NCI-H2081 treated with DMSO at 0.1 percent for 48 hours (cell line): ENCODE measurements at places on chromosomes 2 and 18.

GRCh38 chr2:240919161-240919781 lies 13.1 kb downstream of the CROCC2 start:
- DNase-seq, result no peak

DNA sequence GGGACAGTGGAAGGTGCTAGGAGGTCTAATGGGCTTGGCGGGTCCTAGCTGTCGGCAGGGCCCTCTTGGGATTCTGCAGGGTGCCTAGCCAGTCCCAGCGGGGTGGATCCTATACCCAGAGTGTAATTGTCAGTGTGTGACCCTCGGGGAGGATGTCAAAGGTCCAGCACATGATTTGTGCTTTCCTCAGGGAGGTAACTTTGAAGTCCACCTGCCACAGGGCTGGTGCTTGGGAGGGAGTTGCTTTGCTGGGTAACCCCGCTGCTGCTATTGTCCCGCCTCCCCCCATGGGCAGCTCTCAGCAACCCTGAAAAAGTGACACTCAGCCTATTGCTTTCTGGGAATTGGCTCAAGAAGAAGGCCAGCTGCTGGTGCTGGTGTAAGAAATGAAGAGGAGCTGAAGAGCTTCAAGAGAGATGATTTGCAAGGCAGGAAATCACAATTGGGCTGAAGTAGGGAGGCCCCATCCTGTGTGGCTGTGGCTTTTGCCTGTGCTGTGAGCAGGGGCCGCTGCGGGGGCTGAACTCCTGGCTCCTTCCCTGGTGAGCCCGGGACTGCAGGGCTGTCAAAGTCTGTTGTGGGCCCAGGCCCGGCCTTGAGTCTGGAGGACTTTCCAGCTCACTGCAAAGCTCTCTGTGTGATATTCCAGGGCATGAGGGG lies 36.4 kb downstream of the EMILIN2 start:
- no peak for DNase-seq

- DNase-seq, result no peak
These were observed 72.5 kb downstream of the GALR1 start for GRCh38 chr18:77321823-77322805.

DNA sequence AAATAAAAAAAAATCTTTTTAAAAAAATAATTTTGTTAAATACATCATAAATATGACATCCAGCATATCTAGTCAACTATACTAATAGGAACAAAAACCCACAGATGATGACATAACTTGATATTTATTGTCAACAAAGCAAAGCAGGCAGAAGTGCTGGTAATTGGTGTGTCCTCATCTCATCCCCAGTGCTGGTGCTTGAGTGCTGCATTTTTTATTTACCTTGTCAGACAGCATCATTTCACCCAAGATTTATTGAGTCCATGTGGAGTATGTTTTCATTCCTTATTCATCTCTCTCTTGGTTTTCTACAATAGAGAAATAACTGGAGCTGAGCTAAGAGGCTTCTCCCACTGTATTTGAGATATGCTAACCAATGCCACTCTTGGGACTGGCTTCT lies 191.6 kb upstream of the SLC14A2 start:
- peak; percentile 18 for DNase-seq

GRCh38 chr2:98027538-98027937 lies 31.8 kb upstream of the TMEM131 start:
- no peak for DNase-seq

DNA sequence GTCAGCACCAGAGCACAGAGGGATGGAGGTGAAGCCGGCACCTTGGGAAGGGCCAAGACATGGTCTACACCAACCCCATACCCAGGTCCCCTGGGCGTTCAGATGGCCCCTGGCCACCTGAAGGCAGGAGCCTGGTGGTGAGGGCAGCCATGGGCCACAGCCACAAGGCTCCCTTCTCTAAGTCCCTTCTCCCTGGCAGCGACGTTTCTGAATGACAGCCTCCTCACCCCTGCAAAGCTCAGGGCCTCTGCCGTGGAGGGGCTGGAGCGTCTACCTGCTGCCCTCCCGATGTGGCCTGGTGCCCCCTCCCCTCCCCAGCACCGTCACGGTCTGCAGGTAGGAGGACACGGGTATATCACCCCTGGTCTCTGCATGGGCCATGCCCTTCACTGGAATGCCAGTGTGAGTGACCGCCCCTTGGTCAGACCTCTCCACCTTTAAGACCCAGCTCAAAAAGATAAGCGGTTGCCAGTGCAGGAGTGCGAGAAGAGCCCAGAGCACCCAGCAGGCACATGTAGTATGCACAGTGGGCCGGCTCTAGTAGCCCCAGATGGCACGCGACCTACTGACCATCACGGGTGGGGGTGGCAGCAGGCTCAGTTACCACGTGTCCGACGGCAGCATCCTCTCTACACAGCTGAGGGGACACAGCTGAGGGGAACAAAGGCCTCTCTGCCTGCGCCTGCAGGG lies 46.6 kb downstream of the HS6ST1 start:
- DNase-seq, result no peak

DNA sequence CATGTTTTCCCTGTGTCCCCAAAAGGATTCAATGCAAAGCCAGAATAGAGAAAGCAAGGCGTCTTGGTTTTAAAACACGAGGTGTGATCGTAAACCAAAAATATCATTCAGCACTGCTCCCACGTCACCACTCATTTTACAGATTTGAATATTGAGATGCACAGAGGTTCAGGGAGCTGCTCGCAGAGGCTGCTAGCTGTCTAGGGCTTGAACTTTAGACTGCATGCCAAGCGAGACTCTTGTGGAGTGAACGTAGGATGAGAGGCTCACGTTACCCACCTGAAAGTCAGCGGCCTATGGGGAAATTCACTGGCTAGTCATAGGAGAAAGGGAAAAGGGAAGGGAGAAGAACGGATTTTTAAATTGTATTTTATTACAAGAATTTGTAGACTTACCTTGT lies 130.1 kb downstream of the MBP start:
- no peak for DNase-seq

GRCh38 chr2:49271060-49271606 lies 116.8 kb upstream of the FSHR start:
- no peak for DNase-seq

GRCh38 chr2:60746318-60746717 lies 9.8 kb upstream of the PAPOLG start:
- DNase-seq, result no peak

DNA sequence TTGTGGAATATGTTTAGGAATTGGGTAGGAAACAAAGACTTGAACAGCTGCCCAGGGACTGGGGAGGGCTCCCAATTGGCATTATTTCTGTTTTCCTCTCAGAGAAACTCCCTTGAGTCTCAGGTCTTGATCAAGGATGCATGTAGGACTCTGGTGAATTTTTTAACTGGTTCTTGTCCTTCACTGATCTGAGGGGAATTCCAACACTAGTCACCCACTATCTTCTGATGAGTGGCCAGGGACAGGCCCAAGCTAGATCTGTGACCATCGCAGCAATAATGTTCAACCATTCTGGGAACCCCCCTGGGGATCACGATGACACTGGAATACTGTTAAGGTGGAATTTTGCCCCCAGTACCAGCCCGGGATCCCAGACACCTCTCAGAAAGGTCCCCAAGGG lies 132.0 kb downstream of the SH3BP4 start:
- no peak for DNase-seq

GRCh38 chr2:96715658-96716057 lies 24.2 kb downstream of the LMAN2L start:
- no peak for DNase-seq

- no peak for DNase-seq
These were observed 10.4 kb downstream of the CIB4 start for GRCh38 chr2:26630669-26631360.

DNA sequence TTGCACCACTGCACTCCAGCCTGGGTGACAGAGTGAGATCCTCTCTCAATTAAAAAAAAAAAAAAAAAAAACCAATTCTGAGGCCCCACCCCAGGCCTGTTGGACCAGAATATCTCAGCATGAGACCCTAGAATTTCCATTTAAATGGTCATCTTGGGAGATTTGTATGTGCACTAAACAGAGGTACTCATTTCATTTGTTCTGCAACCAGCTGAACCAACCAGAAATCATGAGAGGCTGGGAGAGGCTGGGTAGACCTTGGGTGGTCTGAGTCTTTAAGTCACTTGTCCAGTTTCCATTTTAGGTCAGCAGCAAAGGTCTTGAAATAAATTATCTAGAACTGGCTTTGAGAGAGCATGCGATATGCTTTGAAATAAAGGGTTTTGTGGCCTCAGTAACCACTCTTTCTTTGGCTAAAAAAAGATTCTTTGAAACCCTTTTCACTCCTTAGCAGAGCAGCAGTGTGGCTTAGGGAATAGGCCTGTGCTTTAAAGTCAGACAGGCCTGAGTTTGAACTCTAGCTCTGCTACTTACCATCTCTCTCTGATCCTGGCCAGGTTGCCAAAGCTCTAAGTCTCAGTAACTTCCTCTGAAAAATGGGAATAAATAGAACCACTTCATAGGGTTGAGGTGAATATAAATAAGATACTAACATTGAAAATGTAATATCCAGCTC lies 52.6 kb downstream of the QPCT start:
- DNase-seq, result no peak
